HFF-Myc (cell line): ENCODE measurements at places on chromosomes 1 and 21.

DNA sequence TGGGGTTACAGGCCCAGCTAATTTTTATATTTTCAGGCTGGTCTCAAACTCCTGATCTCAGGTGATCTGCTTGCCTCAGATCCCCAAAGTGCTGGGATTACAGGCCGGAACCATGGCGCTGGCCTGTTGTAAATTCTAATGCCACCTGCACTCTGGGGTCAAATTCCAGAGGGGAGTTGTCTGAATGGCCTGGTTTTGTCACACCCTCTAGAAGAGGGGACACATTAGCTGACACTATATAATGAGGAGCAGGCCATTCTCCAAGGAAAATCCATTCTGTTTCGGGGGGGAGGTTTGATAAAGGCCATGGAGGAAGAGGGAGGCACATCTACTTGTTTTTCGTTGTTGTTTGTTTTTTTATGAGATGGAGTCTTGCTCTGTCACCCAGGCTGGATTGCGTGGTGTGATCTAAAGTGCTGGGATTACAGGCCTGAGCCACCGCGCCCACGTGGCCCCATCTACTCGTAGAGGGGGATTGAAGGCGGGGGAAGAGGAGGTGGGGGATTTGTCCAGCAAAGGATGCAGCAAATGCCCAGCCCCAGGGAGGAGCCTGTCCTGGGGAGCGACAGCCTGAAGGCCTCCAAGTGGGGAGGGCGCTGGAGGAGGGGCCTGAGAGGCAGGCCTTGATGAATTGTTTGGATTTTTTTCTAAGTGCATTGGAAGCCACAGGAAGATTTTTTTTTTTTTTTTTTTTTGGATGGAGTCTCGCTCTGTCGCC lies 78.4 kb upstream of the SLC45A1 start:
- DNase-seq = no peak

- no peak for DNase-seq
These were observed 43.0 kb downstream of the MATN1 start for GRCh38 chr1:30680429-30680828.

- no peak for DNase-seq
These were observed 3.4 kb upstream of the KRTAP10-5 start for GRCh38 chr21:44583800-44584147.

DNA sequence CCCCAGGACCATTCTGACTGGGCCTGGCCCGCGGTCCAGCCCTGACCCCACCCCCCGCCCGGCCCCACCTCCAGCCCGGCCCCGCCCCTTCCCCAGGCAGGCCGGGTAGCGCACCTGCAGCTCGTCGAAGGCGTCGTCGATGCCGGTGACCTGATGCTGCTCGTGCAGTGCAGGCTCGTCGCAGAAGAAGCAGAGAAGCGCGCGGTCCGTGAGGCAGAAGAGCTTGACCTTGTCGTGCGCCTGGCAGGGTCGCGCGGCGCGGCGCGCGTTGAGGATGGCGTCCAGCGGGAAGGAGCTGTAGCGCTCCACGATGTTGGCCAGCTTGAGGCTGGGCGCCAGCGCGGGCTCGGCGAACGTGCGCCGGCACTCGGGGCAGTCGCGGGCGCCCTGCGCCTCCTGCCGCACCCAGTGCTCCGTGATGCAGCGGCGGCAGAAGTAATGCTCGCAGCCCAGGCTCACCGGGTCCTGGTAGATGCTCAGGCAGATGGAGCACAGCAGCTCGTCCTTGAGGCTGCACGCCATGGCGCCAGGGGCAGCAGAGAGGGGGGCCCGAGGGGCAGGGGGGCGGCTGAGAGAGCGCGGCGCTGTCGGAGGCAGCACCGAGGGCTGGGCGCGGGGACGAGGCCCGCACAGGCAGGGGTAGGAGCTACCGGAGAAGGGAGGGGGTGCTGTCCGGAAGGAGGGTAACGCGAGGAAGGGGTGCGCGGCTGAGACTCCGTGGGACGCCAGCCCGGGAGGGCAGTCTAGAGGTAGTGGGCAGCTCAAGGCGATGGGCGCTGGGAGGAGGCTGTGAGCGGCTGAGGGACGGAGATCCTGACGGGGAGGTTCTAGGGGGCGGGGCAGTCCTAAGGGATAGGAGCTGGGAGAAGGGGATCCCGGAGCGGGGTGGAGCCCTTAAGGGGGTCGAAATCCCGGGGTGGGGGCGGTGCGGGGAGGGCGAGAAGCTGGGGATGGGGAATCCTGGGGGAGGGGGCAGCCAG lies 642 bp downstream of the TRIM62 start:
- no peak for DNase-seq

GRCh38 chr1:216523043-216523442 lies 99.8 kb upstream of the USH2A start:
- DNase-seq = no peak

DNA sequence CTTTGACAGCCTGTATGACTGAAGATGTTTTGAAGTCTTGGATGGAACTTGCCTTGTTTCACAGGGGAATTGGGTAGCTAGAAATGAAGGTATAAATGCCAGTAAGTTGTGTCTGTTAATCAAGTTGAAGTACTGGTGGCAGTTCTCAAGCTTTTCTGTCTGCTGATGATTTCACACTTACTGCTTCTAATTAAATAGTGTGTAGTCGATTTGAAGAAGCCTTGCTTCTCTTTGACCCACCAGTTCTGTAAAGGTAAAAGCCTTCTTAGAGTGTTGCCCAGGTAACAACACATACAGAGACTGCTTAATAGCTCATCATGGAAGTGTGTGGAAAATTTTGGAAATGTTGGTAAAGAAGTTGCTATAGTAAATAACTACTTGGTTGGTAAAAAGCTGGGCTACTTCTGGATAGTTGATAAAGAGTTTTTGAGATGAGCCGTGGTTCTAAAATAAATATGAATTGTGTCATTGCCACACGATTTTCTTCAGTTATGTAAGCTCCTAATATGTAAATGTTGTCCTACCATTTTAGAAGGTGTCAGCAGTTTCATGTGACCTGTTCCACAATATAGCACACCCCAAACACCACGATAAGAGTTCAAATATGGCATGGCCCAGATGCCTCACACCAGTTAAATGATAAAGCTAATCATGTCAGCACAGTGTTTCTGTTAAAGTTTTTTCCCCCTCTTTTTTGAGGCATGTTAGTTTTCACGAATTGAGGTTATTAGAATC lies 7.4 kb downstream of the RABGAP1L start:
- DNase-seq = no peak

DNA sequence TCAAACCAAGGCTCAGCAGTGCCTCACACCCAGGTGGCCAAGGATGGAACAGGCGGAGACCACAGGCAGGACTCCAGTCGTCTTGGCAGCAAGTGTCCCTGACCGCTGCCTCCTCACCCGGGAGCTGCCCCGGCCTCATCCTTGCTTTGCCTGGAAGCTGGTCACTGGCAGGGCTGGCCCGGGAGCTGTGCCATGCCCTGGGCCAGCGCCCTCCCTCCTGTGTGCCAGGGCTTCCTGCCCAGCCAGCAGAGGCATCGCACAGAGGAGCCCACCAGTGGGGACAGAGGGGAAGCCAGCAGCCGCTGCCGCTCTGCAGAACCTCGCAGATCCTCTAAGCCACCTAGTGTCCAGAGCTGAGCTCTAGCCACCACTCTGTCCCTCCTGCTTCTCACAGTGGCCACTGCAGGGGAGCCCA lies 7.8 kb downstream of the CASZ1 start:
- no peak for DNase-seq

- DNase-seq = peak; percentile 32
These were observed 65.2 kb downstream of the SIK1 start for GRCh38 chr21:43361493-43362296.

DNA sequence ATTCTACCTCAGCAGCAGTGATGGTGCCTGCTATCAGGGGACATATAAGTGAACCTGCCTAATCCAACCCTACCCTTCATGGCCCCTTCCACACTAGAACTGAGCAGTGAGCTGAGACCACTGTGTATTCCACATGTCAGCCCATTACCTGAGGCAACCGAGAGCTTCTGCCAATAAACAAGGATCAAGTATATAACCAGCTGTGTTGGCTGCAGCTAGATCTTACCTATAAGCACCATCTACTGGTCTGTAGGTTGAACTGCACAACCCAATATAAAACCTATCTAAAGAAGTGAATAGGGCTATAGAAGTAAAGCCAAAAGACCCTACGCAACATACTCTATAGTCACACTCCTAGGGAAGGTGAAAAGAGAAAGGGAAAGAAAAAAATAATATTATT lies 376.9 kb downstream of the HHIPL2 start:
- no peak for DNase-seq

DNA sequence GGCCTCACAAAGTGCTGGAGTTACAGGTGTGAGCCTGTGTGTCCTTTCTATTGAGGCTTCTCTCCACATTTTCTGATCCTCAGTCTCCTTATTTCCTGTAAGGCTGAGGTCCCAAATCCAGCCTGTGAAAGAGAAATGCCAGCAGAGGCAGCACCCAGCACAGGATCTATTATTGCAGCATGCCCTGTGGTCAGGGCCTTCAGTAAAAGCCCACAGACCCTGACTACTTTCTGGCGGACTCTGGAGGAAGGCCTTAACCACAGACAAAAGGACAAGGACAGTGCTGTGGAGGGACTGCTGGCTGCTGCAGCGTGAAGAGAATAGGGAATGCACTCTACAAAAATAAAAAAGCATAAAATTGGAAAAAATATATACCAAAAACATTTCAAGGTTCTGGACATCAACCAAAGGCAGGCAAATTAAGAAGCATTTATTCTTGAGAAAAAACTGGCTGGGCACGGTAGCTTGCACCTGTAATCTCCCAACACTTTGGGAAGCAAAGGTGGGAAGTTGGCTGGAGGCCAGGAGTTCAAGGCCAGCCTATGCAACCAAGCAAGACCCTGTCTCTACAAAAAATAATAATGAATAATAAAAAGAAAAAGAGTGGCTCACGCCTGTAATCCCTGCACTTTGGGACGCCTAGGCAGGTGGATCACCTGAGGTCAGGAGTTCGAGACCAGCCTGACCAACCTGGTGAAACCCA lies 9.4 kb upstream of the PGD start:
- no peak for DNase-seq

DNA sequence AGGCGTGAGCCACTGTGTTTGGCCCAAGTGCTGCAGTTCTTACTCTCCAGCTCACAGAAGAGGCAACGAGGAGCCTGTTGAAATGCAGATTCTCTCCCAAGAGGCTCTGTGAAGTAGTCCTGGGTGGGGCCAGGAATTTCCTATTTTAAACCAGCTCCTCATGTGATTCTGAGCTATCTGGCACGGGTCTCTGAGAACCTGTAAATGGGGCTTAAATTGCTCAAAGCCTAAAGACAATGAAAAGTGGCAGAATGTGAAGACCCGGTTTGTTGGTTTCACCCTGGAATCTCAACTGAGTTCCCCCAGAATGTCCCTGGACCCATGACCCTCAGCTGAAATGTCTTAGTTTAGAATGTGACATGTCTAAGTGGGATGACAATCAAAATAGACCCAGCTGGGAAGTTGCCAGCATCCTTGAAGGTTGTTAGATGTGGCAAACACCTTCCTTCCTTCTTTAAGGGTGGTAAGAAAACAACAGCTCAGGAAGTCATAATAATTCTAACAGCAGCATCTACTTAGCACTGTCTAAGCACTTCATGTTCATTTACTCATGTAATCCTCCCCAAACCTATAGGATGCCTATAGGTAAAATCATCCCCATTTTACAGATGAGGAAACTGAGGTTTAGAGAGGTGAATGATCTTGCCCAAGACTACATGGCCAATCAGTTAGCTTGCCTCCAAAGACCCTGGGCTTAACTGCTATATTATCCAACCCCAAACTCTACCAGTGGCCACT lies 20.9 kb upstream of the ATP5PO start:
- DNase-seq = no peak

- no peak for DNase-seq
These were observed 59.1 kb upstream of the ZNF648 start for GRCh38 chr1:182120411-182121258.

DNA sequence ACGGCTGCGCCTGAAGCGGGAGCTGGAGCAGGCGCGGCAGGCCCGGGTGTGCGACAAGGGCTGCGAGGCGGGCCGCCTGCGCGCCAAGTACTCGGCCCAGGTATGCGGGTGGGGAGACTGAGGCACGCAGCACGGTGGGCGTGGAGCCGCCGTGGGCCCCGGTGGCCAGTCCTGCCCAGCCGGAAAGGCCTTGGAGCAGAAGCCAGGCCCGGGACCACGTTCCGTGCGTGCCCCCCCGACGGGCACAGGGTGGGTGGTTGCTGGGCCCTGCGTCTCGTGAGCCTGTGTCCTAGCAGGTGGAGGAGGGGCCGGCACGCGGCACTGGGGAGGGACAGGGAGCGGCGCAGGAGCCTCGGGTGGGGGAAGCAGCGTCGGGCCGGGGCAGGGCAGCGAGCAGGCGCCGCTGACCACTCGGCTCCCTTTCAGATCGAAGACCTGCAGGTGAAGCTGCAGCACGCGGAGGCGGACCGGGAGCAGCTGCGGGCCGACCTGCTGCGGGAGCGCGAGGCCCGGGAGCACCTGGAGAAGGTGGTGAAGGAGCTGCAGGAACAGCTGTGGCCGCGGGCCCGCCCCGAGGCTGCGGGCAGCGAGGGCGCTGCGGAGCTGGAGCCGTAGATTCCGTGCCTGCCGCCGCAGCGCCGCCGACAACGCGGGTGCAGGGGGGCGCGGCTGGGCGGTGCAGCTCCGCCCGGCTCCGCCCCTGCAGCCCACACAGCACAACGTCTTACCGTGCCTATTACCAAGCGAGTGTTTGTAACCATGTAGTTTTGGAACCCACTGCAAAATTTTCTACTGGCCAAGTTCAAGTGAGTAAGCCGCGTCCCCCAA lies 78.2 kb downstream of the SKI start:
- DNase-seq = no peak

DNA sequence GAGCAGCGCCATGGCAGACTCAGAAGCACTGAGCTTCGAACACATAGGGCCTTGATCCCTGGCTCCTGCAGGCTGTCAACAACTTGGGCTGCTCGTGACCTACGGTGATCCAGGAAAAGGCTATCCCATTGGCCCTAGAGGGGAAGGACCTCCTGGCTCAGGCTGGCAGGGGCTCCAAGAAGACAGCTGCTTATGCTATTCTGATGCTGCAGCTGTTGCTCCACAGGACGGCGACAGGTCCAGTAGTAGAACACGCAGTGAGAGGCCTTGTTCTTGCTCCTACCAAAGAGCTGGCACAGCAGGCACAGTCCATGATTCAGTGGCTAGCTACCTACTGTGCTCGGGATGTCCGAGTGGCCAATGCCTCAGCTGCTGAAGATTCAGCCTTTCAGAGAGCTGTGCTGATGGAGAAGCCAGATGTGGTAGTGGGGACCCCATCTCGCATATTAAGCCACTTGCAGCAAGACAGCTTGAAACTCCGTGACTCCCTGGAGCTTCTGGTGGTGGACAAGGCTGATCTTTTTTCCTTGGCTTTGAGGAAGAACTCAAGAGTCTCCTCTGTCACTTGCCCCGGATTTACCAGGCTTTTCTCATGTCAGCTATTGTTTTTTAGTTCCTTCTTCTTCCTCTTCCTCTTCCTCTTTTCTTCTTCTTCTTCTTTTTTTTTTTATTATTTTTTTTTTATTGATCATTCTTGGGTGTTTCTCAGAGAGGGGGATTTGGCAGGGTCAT lies 18.9 kb downstream of the ITLN2 start:
- DNase-seq = no peak

DNA sequence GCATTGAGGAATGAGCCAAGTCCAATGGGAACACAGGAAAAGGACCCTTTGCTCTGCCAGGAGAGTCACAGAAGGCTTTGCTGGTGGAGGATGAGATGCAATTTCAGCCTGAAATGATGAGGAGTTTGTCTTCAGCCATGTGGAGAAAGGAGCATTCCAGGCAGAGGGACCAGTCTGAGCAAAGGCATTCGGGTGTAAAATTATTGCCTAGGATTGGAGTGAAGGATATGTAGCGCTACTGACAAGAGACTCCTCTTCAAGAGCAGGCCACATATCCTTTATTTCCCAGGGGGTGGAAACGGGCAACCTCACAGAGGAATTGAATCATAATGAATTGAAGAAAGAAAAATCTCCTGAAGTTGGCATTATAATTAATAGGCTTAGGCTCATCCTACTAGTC lies 1.1 kb upstream of the CSF1 start:
- DNase-seq = no peak

- no peak for DNase-seq
These were observed 99.1 kb downstream of the NIBAN1 start for GRCh38 chr1:184875218-184875617.
